Ammon's horn (tissue), 1 donor: ENCODE measurements at places on chromosomes 3 and 15.

GRCh38 chr3:144036498-144036897, 64.9 kb downstream of the DIPK2A start:
- DNase-seq: no peak

- DNase-seq: no peak
Measured at GRCh38 chr15:60373327-60373726, 24.5 kb downstream of the ANXA2 start.

- DNase-seq: no peak
Measured at GRCh38 chr15:52808996-52809395, 18.9 kb upstream of the ONECUT1 start.

DNA sequence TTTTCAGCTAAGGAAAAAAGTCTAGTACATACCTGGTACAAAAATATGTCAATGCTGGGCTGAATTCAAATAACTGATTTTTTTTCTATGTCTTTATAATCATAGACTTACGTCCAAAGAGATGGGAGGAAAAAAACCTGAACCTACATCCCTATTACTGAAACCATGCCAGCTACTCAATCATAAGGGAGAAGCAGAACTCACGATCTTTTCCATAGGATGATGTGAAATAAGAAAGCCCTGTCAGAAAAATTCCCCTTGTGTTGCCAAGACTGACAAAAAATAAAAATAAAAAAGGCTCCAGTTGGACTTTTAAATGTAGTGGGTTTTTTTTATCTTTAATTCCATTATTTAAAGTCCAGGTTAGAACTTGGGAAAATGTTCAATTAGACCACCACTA, 3.3 kb downstream of the MSL2 start:
- no peak for DNase-seq

DNA sequence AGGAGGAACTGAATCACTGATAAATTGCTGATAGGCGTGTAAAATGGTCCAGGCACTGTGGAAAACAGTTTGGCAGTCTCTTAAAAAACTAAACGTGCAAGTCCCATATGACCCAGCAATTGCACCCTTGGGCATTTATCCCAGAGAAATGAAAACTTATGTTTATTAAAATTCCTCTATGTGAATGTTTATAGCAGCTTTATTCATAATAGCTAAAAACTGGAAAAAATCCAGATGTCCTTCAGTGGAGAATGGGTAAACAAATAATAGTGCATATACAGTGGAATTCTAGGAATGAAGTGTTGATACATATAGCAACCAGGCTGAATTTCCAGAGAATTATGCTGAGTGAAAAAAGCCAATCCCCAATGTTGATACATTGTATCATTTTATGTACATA, 482.2 kb upstream of the PDZRN3 start:
- DNase-seq: no peak

GRCh38 chr3:36380221-36381031, at the start of gene STAC:
TSS of gene STAC (plus strand) at chr3:36380504. CDS start at chr3:36380644, 140 bp downstream.
- DNase-seq: no peak

- no peak for DNase-seq
Measured at GRCh38 chr15:48031466-48031865, 89.3 kb upstream of the SLC24A5 start.

DNA sequence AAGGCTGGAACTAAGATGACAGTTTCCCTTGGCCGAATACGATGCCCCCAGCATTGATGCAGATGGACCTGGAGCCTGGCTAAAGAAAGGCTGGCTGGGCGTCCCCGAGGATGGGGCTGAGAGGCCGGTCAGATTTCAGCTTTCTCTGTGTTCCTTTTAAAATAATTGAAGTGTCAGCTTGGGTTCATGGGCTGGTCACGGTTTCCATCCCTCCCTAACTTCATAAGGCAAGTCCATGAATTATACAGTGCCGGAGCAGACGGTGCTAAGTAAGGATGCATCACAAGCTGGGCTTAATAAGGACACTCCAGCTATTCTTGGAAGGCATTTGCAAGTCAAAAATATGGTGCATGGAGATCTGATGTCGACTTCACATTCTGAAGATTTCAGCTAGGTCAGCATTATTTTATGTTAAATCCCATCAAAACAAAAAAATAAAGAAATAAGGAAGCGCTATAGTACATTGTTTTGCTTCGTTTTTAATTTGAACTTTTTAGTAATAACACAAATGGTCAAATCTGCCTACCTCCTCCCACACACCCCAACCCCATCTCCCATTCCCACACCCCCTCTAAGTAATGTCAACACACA, 220.8 kb downstream of the RPLP1 start:
- DNase-seq: no peak

DNA sequence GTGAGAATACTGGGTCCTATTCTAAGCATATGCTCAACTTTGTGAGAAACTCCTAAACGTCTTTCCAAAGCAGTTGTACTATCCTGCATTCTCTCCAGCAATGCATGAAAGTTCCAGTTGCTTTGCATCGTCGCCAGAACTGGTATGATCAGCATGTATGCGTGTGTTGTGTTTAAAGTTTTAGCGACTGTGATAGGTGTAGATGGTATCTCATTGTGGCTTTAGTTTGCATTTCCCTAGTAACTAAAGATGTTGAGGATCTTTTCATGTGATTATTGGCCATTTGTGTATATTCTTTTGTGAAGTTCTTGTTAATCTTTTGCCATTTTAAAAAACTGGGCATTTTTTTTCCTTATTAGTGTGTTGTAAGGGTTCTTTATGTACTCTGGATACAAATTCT, 115.1 kb downstream of the SPATA16 start:
- DNase-seq: no peak

GRCh38 chr3:196624907-196625306, 14.6 kb upstream of the NRROS start:
- peak; percentile 72 for DNase-seq

DNA sequence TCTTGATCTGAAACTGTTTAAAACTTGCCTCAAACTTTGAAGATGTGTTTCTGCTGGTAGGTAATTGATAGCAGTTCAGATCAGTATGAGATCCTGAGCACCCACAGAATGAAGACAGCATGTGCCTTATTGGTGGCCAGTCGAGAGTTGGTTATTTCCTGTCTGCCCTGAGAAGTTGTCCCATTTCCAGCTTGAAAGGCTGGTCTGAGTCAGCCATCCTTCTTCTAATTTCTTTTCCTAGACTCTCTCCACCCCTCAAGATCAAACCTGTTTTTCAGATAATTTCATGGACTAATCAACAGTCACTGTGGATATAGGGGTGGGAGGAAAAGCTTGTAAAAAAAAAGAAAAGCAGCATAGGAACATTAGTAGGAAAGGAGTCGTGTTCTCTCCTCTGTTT, 464.4 kb downstream of the FOXP1 start:
- no peak for DNase-seq

DNA sequence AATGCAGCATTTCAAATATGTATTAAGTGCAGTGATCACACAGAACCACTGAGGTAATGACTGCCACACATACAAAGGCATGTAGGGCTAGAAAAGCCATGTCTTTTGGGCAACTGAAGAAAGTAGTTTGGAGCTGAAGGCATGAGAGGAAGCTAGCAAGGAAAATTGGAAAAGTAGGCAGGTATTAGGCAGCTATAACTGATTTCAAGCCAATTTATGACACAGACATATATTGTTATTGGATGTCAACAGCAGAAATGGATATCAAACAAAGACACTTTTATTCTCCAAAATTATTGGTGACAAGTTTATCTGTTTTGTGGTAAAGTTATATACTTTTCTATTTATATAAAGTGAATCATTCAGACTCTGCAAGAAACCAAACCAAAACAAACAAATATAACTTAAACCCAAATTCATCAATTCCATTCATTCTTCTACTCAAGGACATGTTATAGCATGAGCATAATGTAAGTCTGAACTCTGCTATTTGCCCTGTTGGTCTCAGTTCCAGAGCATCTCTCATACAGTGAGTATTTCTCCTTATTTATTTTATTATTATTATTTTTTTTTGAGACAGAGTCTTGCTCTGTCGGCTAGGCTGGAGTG, 307.4 kb upstream of the COL8A1 start:
- DNase-seq: no peak

DNA sequence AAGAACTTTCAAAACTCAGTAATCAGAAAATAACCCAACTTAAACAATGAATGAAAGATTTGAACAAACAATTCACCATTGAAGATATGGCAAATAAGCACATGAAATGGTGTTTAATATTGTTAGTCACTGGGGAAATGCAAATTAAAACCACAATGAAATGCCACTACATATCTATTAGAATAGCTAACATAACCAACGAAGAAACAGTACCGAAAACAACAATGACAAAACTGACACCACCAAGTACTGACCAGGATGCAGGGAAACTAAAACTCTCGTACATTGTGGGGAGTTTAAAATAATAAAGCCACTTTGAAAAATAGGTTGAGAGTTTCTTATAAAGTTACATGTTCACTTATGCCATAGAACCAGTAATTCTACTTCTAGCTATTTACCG, 69.1 kb downstream of the KBTBD8 start:
- no peak for DNase-seq

DNA sequence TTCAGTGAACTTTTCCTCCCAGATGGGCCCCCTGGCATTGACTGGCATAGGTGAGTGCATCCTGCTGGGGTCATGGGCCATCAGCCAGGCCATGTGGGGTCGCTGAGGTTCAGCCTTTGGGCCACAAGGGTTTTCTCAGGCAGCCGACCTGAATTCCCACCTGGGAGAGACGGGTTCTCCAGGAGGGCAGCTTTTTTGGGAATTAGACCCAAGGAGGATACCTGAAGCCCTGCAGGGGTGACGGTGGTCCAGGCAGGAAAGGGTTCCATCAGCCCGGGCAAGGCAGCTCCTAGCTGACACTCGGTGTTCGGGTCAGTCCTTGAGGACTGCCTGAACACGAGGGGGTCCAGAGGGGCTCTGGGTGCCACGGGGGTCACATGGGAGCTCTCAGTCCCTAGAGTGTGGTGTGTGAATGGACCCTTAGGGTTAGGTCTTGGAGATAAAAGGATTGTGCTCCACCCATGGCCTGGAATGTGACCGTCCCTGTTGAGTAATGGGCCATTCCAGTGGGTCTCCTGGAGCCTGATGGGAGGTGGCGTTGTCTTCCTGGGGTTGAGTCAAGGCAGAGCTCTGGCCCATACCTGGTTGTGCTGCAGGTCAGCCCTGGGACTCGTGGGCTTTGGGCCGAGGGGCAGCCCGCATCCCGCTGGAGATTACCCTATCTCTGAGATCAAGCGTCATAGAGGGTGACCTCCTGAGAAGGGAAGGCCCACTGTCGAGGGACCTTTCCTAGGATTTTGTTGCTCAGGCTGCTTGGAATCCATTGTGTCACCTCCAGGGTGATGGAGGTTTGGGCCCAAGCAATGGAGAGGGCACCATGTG, 192.8 kb downstream of the UBE3A start:
- DNase-seq: no peak

DNA sequence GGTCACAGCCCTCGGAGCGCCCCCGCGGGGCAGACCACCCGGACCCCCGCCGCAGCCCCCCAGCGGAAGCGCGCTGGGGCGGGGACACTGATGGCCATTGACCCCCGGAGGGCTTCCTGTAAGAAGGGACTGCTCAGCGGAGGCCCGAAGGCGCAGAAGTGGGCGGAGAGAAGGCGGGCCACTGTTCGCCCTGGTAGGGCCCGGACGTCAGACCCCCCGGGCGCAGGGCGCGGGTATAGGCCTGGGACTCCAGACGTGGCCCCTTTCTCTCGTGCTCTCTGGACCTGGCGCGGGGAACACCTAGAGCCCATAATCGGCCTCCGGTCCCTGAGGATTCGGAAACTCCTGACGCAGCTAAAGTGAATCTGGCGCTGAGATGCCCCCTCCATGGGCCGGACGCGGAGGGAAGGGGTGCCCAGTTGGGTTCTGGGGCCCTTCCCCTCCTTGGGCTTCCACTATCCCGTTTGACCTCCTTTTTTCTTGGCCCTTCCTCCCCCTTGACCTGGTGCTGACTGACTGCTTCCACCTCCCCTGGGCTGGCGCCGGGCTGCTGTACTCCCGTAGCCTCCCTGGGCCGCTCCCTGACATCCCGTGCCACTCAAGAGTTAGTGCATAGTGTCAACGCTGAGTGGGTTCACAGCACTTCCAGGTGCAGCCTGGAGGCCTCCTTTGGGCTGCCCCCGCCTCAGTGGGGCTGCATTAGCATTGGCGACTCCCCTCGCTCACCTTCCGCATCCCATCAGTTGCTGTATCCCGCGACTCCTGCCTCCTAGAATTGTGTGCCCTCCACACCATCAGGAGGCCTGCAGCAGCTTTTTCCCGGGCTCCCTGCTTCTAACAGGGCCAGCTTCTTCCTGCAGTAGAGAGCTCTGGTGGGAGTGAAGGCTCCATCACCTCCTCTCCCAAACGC, 694 bp downstream of the ABTB1 start:
- no peak for DNase-seq

GRCh38 chr3:11658180-11658579, 14.5 kb upstream of the VGLL4 start:
- no peak for DNase-seq

- no peak for DNase-seq
Measured at GRCh38 chr15:34691034-34691433, 63.8 kb downstream of the GJD2 start.

DNA sequence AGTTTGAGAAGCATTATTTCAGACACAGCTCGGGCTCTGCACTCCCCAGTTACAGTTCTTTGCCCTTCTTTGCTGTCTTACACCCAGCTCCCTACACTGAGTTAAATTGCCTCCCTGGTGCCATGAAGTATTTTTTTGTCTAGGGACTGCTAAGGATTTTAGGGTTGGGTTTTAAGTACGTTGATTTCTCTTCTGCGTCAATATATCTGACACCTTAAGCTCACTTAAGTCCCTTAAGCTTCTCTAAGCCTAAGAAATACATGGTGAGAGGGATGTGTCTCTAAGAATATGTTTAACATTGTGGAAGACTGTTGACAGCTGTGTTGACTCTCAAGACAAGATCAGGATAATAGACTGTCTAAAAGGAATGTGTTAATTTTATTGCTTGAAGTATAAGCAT, 400.5 kb downstream of the PTPRG start:
- no peak for DNase-seq

DNA sequence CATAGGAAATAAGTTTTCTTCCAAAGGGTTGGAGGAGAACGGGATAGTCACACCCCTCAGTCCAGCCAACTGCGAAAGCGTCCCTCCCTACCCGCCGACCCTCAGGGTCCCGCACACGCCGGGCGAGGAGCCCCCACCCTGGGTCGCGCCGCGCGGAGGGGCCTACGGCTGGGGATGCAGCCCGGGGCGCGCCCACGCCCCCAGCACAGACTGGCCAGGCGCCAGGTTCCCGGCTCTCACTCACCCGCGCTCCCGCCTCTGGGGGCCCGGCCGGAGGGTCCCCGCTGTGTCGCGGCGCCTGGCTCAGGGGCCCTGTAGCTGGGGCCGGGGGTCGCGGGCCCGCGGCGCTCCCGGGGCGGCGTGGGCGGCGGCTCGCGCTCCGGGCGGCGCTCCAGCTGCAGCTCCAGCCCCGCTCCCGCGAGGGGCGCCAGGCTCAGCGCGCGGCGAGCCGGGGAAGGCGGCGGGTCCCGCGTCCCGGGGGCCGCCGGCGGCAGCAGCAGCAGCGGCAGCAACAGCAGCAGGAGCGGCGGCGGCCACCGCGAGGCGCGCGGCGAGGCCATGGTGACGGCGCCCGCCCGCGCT, 375 bp downstream of the HEG1 start:
- no peak for DNase-seq
